ENCODE measurements at places on chromosomes 1 and 21.
A peak's percentile ranks its signal among the peaks of the same experiment; 100 is the strongest.

DNA sequence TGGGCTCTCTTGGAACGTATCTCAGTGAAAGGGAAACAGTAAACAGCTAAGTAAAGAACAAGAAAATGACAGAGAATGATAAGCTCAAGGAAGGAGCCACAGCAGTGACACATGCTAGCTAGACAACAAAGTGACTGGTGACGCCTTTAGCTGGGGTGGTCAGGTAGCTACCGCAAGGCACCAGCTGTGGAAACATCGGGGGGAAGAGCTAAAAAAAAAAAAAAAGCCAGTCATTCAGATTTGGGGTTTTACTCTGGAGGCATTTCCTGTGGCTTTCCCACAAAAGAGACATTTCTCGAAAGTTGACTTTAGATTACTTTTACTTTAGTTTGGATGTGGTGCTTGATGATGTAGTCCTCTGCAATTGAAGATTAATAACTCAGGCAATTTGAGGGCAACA is 2.1 kb downstream of the FHAD1 start:
- no peak for DNase-seq

GRCh38 chr1:174112489-174113162 is 46.7 kb upstream of the RABGAP1L start:
- DNase-seq = no peak

- peak; percentile 52 for DNase-seq
These were observed 75.8 kb downstream of the RRAGC start for GRCh38 chr1:38783640-38784229.

DNA sequence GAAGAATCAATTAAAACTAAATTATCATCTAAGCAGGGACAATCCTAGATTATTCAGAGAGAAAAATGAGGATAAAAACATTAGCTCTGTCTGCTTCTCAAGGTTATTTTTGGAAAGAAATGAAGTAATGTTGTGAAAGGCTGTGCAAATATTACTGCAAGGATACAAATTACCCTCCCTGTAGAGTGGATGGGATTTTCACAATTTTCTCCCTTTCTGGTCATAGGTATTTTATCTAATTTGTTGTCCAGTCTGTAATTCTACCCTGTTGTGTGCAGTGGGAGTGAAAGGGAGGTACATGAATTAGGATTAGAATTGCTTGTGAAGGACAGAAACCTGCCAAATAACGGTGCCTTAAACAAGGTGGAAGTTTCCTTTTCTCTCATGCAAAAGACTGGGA is 54.7 kb downstream of the MAP3K7CL start:
- no peak for DNase-seq

DNA sequence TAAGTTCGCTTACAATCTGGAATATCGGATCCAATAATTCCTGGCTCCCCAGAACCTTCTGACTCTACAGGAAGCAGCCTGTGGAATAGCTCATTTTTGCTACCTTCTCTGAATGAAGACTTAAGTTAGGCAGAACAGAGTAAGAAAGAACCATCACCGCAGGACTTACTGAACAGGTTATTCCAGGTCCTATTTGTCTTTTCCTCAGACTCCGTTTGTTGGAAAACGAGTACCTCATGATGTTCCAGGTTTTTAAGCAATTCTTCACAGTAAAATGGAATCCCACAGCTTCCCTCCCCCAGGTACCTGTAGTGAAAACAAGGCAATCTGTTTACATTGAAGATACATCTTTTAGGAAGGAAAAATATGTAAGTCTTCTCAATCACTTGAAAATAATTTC is 59.8 kb downstream of the ADCY10 start:
- no peak for DNase-seq
